ENCODE measurements at places on chromosomes 5 and 9.

DNA sequence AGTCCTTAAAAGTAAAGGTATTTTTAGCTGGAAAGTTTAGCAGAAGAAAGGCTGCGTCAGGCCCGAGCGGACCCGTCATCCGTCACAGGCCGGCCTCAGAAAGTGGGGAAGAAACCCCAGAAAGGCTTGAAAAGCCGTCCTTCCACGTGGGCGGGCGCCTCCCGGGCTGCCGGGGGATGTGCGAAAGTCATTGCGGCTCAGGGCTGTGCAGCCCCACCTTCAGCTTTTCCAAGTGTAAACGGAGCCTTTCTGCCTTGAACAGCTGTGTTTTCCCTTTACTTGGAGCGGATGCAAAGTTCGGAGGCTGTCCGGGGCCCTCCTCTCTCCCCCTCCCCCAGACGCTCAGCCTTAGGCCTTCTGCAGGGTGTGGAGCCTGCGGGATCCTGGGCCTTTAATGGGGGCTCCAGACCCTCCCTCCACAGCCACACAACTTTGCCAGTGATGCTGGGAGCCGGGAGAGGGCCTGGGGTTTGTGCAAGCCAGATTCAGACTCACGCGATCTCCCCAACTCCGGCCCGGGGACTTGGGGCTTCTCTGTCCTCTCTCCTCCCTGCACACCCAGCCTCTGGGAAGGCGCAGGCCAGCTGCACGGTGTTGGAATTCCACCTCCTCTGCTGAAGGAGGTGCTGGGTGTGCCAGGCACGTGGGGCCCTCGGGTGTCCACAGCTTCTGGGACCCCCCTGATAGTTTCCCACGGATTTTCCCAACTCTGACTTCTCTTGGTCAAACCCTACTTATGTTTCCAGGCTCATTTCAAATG lies 95.5 kb upstream of the RAPGEF1 start:
- no peak for DNase-seq

DNA sequence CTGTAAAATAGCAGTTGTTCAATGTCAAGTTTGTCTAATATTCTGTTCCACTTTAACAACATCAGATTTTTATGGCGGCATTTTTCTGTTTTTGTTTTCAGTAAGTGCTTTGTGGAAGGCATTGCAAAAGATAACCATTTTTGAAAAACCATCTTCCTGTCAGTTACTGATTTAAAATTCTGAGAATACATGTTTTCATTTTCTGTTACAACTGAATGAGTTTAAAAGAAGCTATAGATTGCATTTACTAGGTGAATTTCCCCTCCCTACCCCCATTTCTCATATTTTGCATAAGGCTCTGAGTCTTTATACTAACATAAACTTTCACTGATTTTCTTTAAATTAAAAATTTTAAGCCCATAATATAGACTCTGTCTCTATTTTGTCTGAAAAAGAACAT lies 4.6 kb upstream of the ERAP2 start:
- no peak for DNase-seq

GRCh38 chr5:60487476-60487875 lies 212.5 kb downstream of the DEPDC1B start:
- DNase-seq: no peak

DNA sequence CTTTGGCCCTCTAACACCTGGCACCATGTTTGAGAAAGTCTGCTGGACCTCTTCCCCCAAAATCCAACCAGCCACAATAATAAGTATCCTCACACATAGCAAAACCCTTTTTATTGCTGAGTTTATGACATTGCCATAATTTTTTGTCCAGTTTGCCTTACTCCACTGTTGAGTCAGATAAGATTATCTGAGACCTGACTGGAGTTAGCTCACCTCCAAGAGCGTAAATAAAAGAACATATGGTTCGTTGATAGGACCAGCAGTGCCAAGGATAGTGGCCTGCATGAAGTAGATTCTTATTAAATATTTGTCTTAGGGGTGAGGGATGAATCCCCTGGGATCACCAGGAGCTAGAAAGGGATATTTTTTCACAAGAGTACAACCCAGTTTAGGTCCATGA lies 510.6 kb upstream of the MPDZ start:
- no peak for DNase-seq

GRCh38 chr9:134436379-134436762 lies 110.1 kb downstream of the RXRA start:
- no peak for DNase-seq

GRCh38 chr5:67996596-67996995 lies 219.0 kb upstream of the PIK3R1 start:
- DNase-seq: no peak

- DNase-seq: no peak
Measured at GRCh38 chr5:1930880-1931603, 48.3 kb upstream of the IRX4 start.

- DNase-seq: no peak
Measured at GRCh38 chr9:14939378-14939777, 29.1 kb upstream of the FREM1 start.

- DNase-seq: no peak
Measured at GRCh38 chr9:132712753-132713152, 42.5 kb downstream of the GTF3C4 start.

- DNase-seq: no peak
Measured at GRCh38 chr5:54520940-54521339, 3.4 kb downstream of the SNX18 start.

DNA sequence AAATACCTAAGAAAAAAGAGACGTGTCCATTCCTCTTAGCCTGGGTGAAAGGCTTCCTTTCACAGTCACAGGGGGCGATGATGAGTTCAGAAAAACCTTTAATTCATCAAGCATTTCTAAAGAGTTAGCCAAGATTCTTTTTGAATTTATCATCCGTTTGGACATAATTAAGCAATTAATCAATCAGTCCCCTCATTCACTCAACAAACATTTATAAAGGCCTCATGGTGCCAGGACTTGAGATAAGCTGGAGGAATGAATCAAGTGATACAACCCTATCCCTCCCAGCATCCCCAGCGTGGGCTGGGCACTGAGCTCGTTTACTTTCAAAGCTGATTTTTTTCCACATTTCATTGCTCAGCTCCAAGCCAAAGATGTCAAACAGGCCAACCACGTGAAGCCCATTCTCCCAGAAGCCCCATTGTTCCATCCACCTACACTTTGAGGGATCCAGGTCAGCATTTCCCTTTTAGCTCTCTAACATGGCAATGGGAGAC lies 140.5 kb downstream of the SLIT3 start:
- no peak for DNase-seq

DNA sequence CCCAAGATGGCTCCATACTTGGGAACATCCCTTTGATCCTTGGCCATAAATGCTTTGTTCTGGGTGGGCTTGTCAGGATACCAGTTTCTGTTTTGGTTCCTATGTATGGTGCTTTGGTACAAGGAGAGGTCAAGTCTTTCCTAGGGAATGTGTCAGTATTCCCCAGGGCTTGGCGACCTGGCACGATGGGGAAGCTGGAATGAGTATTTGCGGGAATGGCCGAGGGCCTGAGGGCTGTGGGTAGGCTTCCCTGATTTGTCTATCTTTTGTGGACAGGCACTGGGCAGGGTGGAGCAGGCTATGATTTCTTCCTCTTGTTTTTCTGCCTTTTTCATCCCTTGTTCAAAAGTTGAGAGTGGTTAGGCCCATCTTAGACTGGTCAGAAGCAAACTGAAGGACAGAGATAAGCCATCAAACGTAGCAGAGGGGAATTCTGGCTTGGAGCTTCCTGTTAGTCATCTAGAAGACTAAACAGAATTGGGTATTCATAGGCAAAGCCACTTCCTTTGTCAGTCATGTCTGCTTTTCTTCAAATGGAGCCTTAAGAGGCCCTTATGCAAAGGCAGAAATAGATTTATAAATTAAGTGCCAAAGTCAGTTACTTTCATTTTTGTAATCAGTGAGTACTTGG lies 13.7 kb downstream of the DOCK2 start:
- DNase-seq: no peak

DNA sequence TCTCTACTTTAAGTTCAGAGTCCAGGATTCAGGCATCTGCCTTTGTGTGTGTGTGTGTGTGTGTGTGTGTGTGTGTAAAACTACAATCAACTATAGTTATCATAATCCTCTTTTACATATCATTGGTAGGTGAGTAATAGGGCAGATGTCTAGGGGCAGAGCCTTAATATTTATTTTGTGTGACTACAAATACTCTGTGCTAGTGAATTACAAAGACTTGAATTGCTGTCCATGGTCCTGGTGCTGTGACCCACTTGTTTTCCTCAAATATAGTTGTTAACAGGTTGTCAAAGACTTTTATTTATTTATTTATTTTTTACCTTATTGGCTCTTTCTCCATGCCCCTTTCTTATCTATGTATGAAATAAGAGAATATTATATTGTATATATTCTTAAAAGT lies 196.8 kb downstream of the ANXA1 start:
- no peak for DNase-seq

GRCh38 chr5:148967783-148968182 lies 95.1 kb downstream of the SH3TC2 start:
- DNase-seq: no peak

GRCh38 chr9:4787876-4788275 lies 4.9 kb upstream of the RCL1 start:
- DNase-seq: no peak

DNA sequence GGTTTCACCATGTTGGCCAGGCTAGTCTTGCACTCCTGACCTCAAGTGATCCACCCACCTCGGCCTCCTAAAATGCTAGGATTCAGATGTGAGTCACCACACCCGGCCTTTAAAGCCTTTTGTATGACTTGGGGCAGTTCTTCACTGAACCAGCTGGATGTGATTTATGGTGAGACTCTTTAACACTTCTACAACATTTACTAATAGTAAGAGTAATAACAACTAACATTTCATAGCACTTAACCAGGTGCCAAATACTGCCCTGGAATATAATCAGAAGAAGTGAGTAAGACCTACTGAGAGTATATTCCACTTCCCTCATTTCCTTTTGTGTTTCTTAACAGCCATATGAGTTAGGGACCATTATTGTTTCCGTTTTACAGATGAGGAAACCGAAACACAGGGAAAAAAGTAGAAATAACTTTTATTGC lies 10.0 kb downstream of the ZSWIM6 start:
- no peak for DNase-seq

Measured in stimulated activated CD8-positive, alpha-beta memory T cell treated with anti-CD3 and anti-CD28 coated beads, Interleukin-2, amount 100 ng/mL, for 1 hour (primary cell).